Fibroblast of pulmonary artery (primary cell): ENCODE measurements at places on chromosomes 7 and 10.

GRCh38 chr10:15642095-15642494, 77.6 kb downstream of the ITGA8 start:
- DNase-seq = peak; percentile 35

DNA sequence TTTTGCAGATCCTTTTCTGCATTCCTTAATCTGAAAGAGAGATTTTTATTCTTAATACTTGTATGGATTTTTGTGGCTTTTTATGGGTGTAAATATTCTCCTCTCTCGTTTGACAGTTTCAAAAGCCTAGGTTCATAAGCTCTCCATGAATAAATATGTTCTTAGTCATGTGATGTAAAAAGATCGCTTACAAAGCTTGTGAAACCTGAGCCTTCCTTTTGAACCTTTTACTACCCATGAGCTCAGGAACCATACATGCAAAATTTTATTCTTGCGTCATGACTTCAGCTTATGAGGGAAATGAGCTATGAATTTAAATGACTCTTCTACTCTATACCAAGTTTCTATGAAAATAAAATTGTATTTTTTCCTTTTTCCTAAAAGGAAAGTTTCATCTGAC, 98.7 kb downstream of the POLL start:
- peak; percentile 49 for DNase-seq

DNA sequence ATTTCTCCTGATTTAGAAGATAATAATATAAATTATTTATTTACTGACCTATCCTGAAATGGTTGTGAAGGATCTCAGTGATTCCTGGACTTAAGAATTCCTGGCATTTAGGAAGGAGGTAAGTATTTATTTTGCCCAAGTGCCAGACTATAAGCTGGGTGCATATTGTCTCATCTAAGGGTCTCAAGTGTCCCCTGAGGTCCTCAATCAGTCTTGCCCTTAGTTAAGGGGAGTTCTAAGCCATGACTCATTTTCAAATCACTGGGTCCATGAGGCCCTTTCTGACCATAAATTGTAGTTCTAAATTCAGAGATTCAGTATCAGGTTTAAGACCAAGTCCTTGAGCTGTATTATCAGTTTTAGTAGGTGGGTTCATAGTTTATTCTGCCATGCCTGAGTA, 251.6 kb upstream of the MEOX2 start:
- no peak for DNase-seq

GRCh38 chr7:10211016-10211415, 762.7 kb upstream of the PHF14 start:
- DNase-seq = no peak

DNA sequence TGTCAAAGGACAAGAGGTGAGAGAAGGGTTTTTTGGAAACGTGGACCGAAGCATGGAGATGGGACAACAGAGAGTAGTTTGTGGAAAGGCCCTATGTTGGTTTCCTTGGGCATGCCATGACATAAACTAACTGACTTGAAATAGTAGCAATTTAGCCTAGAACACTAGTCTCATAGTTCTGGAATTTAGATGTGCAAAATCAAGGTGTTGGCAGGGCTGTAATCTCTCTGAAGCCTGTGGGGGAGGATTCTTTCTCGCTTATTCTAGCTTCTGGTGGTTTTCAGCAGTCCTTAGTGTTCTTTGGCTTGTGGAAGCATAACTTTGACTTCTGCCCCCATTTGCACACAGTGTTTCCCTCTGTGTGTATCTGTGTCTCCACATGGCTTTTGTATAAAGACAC, 283.4 kb downstream of the GFRA1 start:
- no peak for DNase-seq

DNA sequence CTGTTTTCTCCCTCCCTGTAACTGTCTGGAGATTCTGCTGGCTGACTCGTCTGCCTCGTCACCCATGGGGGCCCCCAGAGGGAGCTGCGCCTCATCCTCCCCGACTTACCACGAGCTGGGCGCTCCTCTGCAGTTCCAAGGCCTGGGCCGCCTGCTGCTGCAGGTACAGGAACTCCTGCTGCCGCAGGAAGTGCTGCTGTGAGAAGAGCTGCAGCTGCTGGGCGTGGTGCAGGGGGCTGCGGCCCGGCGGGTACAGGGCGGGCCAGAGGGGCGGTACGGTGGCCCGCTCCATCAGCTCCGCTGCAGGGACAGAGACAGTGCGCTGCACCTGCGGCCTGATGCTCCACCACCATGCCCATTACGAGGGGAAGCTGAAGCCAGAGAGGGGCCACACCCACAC, 47.7 kb downstream of the TNRC18 start:
- DNase-seq = no peak
